Body of pancreas (tissue), 4 donors: ENCODE measurements at places on chromosomes 6 and 20. TPM values are rescaled to one million over a fixed set of nuclear protein-coding genes. Genes with fewer than 3 reads are reported as not detected.

The TBC1D7 gene
- total RNA-seq, result 15.2 TPM

The ESR1 gene
- total RNA-seq, result 4.3 TPM

The EDN1 gene
- 0.66 TPM for total RNA-seq

The STMND1 gene
- 0.26 TPM for total RNA-seq

The MEA1 gene
- total RNA-seq, result 17.5 TPM

The JPH2 gene
- total RNA-seq, result 1.6 TPM

- no peak for DNase-seq
These were observed 18.5 kb upstream of the C6orf141 start for GRCh38 chr6:49531774-49532569.

DNA sequence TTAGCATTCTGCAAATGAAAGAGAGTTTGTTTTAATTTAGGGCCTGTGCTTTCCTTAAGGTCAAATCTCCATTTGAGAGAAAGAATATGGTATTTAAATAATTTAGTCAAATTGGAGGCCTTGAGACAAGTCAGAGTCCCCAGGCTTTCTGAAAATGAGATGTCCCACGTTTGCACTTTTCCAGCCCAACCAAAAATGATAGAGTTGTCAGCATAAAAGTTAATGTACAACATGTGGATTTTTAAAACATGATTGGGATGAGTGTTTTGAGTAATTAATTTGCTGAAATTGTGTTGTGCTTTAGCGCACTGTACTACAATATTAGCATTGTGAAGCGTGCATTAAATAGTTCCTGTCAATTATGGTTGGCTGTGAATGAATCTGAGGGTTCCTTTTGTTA, 10.0 kb downstream of the CD83 start:
- DNase-seq, result no peak

DNA sequence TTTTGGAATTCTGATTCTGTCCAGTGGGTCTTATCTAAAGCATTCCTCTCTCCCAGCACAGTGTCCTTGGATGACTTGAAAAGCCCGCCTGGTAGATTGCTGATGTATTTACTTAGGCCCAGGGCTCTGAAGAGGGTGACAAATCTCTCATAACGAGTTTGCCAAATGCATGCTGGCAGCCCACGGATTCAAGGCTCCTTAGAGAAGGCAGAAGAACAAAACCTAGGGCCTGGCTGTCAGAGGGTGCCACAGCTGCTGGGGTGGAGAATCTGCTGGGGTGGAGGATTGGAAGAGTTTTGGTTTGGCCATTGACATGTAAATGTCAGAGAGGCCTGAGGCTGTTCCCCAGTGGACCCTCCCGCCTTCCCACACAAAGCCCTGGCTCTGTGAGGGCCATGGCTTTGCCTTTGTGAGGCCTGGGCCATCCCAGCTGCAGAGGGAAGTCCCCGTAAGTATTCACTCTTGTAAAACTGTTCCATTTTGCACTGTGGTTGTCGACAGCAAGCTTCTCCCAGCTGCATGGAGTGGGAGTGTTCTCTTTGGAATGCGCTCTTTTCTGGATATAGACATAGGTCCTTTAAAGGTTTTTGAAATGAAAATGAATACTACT, 50.3 kb downstream of the ANKRD6 start:
- DNase-seq, result peak; percentile 47

DNA sequence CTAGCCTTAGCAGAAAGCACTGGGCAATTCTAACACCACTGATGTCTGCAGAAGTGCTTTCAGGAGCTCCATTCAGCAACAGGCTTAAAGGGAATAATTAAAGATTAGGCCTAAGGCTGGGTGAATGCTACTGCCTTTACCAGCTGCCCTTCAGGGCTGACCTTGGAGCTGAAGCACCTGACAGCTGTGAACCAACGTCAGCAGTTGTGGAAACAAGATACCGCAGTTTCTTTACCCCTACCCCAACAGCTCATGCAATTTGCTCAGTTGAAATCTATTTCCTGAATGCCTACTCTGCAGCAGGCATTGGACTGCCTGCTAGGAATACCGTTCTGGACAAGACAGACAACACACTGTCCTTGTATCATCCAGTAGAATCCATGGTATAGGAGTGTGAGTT, 51.5 kb upstream of the ADTRP start:
- DNase-seq, result peak; percentile 80

GRCh38 chr20:5833309-5833941, 83.2 kb downstream of the SHLD1 start:
- DNase-seq, result no peak

DNA sequence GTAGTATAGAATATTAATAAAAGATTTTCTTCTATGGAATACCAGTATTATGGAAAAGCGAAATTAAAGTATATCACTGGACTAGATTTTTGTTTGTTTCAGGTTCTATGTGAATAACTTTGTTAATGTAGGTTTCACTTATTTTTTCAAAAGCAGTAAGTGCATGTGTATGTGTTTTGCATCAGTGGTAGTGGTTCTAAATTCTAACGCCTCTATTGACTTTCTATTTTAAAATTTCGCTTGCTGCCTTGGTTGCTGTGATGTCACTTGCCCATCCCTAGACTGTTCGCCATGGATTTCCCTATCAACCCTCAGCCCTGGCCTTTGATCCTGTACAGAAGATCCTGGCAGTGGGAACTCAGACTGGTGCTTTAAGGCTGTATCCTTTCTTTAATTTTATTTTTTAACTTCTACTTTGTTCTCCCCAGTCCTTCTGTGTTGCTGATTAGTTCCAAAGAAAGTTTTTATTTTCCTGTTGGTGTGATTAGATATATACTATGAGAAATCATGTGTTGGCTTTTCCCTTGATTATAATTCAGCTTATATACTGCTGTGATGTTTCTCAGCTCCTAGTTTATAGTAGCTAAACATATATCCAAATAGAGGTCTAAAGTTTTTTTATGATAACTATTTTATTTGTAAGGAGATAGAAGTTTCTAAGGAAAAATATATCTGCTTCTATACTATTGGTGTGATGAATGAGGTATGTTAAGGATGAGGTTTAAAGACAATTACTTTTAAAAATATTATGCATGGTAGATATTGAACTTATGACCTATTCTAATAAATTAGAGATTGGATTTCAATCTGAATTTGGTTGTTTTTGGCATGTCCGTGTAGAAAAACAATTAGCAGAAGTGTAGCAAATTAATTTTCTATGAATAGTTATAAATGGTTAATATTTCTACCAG, 1.7 kb downstream of the STXBP5 start:
- no peak for DNase-seq

- no peak for DNase-seq
These were observed 24.5 kb upstream of the TBXT start for GRCh38 chr6:166192136-166192535.

DNA sequence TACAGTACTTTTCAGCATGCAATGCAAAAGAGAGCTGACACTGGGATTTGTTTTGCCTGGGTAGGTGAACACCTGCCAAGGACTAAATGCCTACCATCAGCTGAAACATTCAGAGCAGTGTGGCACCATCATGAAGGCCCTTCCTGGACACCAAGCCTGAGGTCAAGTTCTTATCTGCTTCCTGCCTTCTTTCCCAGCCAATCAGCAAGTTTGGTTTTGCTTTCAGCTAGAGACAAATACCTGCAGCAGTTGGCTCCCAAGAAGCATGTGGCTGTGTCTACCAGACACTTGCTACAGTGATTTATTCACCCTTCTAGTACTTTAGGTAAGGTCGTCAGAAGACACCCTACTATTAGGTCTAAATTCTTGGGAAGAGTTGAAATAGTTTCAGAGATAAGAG, 112.8 kb downstream of the TBX18 start:
- DNase-seq, result no peak

GRCh38 chr20:56806952-56807517, 177.9 kb downstream of the TFAP2C start:
- no peak for DNase-seq

DNA sequence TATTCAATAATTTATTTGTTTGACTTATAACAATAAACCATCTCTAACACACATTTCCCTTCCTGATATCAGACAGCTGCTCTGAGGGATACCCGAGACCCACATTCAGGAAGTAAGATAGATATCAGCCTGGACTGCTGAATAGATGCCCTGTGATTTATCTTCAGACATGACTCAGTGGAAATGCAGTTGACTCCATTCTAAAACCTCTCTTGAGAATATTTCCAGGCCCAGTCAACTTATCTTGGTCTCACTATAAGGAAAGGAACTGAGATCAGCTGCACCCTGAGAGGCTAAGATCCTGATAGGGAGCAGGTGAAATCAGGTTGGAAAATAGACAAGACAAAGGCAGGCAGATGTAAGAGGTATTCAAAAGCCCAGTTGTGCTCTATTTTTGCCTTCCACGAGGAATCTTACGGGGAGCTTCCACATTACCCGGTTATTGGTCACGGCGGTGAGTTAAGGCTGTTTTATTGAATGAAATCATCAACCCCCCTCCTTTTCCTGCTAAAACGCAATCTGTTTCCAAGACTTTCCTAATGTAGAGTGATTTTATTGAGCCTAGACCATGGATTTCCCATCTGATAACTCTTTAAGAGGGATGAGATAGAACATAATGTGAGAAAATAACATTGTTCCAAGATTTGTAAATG, 25.5 kb downstream of the C6orf15 start:
- DNase-seq, result no peak

DNA sequence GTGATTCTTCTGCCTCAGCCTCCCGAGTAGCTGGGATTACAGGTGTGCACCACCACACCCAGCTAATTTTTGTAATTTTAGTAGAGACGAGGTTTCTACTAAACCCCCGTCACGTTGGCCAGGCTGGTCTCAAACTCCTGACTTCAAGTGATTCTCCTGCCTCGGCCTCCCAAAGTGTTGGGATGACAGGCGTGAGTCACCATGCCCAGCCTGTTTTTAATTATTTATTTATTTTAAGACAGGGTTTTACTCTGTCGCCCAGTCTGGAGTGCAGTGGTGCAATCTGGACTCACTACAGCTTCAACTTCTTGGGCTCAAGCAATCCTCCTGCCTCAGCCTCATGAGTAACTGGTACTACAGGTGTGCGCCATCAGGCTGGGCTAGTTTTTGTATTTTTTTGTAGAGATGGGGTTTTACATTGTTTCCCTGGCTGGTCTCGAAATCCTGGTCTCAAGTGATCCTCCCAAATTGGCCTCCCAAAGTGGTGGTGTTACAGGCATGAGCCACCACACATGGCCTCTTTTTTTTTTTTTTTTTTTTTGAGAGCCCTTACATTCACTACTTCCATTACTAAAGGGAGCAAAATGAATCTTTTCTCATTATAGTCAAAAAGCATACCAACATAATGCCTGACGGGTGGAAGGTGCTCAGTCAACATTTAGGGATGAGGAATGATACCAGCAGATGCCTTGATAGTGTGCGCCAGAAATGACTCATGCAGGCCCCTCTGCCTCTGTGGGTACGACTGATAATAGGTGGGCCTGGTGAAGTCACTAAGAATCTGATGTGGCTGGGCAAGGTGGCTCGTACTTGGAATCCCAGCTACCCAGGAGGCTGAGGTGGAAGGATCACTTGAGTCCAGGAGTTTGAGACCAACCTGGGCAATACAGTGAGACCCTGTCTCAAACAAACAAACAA, 17.8 kb upstream of the RALGAPB start:
- DNase-seq, result no peak

- no peak for DNase-seq
These were observed 16.3 kb downstream of the TMEM170B start for GRCh38 chr6:11553824-11554223.

- no peak for DNase-seq
These were observed 35.6 kb downstream of the BRPF3 start for GRCh38 chr6:36232172-36232571.

- DNase-seq, result no peak
These were observed 142.8 kb downstream of the DLL1 start for GRCh38 chr6:170147832-170148708.

DNA sequence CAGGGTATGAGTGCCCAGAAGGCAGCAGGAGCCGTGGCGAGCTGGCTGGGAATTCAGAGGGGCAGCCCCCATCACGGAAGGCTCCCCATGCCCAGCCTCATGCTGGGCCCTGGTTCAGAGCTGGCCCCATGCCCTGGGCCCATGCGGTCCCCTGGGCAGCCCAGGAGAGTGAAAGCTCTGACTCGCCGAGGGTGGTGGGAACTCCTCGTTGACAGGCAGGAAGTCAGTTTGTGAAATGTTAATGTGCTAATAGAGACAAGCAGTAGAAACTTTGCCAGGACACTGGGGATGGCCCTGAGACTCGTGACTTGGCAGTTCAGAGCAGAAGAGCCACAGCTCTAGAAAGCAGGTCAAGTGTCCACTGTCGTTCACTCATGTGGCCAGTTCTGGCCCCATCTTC, 353.0 kb downstream of the TAF4 start:
- no peak for DNase-seq

DNA sequence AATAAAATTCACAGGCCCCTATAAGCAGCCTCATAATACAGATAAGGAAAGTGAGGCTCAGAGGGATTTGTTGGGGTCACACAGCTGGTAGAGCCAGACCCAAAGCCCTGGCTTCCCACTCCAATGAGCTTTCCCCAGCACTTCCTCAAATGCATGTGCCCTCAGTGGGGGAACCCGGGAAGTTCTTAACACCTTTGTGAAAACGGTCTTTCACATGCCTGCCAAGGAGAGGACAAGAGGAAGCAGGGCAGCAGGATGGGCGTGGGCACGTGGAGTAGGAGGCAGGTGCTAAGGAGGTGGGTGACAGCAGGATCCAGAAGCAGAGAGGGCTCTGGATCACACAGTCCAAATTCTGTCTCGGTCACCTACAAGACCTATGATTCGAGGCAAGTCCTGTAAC, 598 bp downstream of the PI16 start:
- no peak for DNase-seq

DNA sequence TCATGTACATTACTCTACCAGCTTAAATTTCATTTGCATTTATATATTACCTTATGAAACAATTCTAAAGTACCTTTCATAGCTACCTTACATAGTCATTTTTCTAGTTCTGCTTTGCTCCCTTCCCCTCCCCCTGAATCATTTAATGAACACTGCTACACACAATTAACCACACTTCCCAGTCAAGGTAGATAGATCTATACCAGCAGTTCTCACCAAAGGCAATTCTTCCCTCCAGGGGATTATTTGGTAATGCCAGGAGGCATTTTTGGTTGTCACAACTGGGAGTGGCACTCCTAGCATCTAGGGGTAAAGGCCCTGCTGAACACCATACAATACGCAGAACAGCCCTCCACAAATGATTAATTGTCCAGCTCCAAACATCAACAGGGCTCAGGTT, 143.9 kb upstream of the SHLD1 start:
- no peak for DNase-seq

DNA sequence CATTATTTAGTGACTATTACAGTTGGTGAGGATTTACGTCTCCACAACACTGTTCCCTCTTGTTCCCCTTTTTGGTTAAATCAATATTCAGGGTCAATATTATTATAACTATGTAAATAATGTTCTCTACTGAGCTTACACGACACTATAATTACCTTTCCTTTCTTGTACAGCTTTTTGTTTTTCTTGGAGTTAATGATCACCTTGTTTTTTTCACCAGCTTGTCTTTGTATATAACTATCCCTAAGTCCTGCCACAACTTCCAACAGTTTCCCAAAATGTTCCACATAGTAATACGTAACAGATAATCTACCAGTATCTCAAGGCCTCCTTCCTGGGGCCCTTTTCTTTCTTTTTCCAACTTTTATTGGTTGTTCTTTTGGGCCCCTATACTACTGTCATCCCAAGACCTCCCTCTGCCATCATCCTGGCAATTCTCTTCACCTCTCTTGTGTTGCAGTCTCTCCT, 142.0 kb upstream of the SOX4 start:
- no peak for DNase-seq
